Activated naive CD4-positive, alpha-beta T cell treated with anti-CD3 and anti-CD28 coated beads, Interleukin-2, amount 50 U/mL, for 16 hours (primary cell): ENCODE measurements at places on chromosomes 12 and 14.
A peak's percentile ranks its signal among the peaks of the same experiment; 100 is the strongest.

DNA sequence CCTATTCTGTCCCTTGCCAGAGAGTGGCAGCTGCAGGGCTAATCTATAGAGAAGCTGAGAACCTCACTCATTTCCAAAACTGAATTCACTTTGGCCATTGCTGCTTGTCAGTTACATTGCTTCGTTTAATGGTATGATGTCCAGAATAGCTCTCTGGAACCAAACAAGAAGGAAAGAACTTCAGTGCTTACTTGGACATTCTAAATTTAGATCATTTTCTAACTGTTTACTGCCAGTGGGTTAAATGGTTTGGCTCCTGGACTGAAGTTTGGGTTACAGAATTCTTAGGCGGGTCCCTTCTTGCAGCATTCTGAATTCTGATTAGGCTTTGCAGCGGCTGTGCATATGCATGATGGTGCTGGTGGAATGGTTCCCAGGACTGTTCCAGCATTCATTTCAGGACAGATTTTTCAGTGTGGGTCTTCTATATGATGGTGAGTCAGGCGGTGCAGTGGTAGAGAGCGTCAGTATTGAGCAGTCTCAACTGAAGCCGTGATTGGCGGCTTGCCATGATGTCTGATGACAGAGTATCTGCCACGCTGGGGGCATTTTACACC lies 148.7 kb downstream of the DYRK2 start:
- DNase-seq = no peak

DNA sequence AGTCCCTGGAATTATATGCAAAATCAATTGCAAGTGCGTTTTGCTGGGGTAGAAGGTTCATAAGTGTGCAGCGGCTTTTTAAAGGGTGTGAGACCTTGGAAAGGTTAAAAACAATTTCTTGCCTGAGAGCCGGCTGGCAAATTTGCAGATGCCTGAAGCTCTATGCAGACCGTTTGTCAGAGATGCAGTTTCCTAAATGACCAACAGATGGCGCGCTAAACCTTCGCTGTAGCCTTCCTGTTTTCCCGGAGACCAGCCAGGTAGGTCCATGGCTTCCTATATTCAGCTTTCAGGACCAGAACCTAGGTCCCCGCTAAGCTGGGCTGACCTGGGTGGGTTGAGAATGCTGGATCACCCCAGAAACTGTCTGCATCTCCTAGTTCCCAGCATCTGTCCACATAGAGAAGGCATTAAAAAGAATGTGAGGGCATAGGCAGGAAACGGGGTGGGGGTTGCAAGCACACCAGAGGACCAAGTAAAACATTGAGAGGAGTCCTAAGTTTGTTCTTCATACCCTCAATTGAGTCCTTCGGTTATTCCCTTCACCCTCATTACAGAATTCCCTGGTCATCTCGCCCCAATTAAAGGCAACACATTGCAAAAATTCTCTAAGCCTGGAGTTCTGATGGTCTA lies 5.7 kb upstream of the NOS1 start:
- DNase-seq = peak; percentile 16

- DNase-seq = no peak
Measured at GRCh38 chr12:62098132-62098531, 162.1 kb upstream of the USP15 start.

DNA sequence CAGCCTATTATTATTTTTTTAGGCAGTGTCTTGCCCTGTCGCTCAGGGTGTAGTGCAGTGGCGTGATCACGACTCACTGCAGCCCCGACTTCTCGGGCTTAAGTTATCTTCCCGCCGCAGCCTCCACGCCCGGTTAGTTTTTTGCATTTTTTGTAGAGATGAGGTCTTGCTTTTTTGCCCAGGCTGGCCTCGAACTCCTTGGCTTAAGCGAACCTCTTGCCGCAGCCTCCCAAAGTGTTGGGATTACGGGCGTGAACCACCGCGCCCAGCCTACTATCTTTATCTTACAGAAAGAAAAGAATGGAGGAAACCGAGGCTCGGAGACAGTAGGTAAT lies 507 bp upstream of the PTPN11 start:
- DNase-seq = no peak

GRCh38 chr12:39287817-39288216 lies 155.1 kb downstream of the KIF21A start:
- no peak for DNase-seq

DNA sequence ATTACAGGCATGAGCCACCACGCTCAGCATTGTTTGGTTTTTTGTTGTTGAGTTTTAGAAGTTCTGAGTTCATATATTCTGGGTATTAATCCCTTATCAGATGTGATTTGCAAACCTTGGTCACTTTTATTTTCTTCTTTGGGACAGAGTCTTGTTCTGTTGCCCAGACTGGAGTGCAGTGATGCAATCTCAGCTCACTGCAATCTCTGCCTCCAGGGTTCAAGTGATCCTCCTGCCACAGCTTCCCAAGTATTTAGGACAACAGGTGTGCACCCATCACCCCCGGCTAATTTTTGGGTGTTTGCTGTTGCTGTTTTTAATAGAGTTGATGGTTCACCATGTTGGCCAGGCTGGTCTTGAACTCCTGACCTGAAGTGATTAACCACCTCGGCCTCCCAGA lies 11.8 kb downstream of the USP30 start:
- no peak for DNase-seq

DNA sequence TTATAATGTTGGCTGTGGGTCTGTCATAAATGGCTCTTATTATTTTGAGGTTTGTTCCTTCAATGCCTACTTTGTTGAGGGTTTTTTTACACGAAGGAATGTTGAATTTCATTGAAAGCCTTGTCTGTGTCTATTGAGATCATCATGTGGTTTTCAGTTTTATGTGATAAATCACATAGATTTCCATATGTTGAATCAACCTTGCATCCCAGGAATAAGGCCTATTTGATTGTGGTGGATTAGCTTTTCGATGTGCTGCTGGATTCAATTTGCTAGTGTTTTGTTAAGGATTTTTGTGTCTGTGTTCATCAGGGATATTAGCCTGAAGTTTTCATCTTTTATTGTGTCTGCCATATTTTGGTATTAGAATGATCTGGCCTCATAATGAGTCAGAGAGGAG lies 27.6 kb downstream of the SLC2A13 start:
- no peak for DNase-seq
